ENCODE measurements at places on chromosomes 6 and 20.

DNA sequence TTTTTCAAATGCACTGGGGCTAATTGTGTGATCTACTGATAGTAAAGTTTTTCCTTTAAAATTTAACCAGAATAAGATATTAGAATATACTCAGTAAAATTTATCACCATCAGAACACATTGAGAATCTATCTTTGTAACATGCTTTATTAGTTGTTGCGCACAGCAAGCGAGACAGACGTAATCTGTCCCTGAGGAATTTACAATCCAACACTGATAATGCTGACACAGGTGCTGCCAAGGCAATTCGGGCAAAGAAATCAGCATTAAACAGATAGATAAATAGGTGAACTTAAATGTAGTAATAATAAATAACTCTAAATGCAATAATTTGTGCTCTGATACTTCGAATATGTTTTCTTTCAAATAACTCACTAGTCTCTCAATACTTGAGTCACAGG is 607.2 kb downstream of the HTR1B start:
- no peak for DNase-seq

DNA sequence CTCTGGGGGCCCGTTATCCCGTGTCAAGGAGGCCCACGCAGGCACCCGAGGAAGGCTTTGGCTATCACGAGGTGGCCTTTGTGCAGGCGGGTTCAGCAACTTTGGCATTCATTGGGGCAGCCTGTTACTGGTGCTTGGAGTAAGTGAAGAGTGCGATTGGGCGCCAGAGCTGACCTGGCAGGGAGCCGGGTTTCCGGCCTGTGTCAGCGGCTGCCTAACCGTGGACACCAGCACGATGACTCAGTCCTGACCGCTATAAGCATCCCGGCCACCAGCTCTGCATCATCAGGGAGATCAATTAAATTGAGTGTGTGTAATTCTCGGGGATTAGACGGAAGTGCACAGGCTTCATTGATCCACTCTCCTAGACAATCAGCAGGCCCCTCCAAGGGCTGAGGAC is 45.9 kb downstream of the CDH4 start:
- no peak for DNase-seq

DNA sequence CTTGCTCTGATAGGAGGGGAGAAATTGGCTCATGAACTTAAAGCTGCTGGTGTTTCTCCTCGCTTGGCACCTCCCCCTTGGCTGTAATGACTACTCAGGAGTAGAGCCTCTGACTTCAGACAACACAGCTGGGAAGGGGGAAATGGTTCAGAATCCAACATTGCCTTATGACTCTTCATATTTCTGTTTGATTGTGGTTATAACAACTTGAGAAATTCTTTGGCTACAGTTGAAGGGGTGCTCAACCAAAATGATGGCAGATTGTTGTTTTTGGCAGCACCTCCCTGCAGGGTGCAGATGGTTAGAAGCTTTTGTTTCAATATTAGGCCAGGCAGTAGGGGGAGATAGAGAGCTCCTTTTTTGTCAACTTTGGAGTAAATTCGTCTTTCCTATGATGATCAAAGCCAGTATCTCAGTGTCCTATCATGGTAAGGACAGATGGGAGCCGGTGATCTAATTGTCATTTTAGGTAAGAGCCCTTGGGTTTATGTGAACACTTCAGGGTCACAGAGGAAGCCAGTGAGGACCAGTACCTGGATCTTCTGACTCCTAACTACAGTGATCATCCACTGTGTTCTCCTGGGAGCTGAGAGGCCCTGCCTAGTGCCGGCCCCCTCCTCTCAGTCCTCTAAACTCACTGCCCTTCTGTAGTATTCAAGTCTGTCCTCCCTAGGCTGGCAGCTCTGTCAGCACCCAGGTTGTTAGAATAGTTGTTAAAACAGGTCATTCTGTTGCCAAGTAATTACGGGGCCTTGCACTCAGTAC is 39.9 kb downstream of the RPRD1B start:
- DNase-seq = no peak

DNA sequence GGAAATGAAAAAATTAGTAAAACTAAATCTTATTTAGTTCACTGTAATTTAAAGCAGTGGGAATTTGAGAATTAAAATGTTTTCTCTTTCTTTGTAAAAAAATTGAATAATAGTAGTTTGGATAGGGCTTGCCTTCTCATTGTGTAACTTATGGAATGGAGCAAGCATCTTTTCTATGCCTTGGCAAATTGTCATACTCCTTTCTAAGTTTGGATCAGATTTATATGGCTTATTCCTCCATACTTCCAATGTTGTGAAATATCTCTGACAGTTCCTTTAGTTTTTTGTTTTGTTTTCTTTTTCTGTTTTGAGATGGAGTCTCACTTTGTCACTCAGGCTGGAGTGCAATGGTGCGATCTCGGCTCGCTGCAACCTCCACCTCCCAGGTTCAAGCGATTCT is 176.4 kb downstream of the SAMD5 start:
- no peak for DNase-seq

DNA sequence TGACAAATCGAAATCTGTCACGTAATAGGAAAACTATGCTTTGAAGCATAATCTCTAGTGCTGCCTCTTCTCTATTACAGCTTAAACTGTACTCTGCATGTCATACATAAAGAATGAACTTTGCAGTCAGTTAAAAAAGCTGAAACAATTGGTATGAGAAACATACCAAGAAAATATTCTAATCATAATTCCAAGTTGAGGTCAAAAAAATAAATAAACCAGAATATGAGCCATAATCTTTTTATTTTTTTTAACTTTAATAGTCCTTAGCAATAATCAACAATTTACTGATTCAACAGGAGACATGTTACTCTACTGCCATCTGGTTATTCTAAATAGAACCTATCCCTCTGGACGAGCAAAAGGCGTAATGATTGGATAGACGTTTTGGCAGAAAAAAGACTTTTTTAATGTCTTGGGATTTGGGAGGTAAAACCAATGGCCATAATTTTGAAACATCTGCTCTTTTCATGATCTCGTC is 224.4 kb upstream of the FLRT3 start:
- DNase-seq = no peak

GRCh38 chr20:16368645-16369292 is 204.5 kb downstream of the KIF16B start:
- DNase-seq = no peak

- no peak for DNase-seq
Observed at GRCh38 chr6:113879186-113880096, 22.3 kb downstream of the MARCKS start.

- DNase-seq = no peak
Observed at GRCh38 chr20:20796766-20797440, 84.5 kb upstream of the RALGAPA2 start.

DNA sequence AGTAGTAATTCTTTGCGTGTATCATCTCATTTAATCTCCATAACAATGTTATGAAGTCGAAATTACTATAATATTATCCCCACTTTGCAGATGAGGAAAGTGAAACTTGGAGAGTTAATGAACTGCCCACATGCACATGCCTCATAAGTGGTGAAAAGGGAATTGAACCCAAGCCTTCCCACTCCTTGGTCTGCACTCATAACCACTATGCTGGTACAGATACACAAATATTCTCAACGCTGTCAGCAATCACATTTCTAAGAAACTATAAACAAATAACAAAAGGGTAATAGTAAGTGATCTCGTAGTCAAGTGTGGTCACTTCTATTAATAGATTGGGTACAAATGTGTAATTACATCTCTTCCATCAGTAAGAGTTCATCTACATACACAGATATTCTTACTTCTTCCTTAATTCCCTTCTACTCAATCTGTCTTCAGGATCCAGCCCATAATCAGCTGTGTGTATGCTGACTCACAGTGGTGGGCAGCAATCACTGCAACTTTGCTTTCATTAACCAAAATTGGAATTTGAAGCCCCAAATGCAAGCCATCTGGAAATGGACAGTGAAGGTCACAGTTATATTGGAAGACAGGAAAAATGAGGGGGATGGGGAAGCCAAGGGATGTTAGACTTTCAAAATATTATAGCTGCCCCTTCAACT is 6.6 kb downstream of the PRSS35 start:
- DNase-seq = no peak

- DNase-seq = no peak
Observed at GRCh38 chr6:74356391-74356790, 660.4 kb downstream of the CD109 start.

GRCh38 chr6:57276946-57277345 is 40.5 kb upstream of the PRIM2 start:
- no peak for DNase-seq

DNA sequence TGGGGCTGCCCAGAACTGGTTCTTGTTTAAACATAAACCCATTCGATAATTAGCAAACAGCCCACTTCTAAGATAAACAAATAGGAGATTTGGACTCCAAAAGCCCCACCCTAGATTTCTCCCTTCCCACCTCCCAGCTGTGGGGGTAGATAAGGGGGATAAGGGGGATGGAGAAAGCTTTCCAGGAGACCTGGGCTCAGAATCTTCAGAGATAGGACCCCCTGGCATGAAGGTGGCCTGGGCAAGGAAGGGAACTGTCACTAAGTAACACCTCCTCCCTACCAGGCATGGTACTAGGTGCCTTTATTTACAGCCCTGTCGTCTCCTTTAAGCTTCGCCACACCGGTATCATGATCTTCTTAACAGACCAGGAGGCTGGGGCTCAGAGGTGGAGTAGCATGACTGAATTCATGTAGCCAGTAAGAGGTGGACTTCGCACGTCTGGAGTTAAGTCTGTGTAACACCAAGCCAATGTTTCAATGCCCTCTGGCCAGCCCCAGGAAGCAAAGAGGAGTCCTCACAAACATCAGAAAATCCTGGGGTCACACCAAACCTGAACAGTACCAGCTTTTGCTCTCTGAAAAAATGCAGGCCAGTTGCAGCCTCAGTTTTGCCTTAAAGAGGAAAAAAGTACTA is 4.6 kb downstream of the SDC4 start:
- DNase-seq = no peak

DNA sequence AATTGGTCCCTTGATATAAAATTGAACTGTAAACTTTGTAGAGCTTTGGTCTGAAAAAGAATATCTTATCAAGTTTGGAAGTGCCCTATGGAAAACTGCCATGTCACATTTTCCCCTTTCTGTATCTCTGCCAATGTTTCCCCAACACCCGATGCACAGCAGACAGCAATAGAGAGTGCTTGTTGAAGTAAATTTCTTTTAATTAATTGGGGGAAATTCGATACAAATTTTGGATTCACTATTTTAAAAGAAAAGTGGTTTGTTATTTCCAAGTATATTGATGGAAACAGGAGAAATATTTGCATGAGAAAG is 208.1 kb downstream of the OGFRL1 start:
- no peak for DNase-seq

GRCh38 chr20:18928626-18929025 is 115.0 kb downstream of the SCP2D1 start:
- no peak for DNase-seq

GRCh38 chr20:60352596-60352995 is 394.4 kb downstream of the CDH26 start:
- DNase-seq = no peak

DNA sequence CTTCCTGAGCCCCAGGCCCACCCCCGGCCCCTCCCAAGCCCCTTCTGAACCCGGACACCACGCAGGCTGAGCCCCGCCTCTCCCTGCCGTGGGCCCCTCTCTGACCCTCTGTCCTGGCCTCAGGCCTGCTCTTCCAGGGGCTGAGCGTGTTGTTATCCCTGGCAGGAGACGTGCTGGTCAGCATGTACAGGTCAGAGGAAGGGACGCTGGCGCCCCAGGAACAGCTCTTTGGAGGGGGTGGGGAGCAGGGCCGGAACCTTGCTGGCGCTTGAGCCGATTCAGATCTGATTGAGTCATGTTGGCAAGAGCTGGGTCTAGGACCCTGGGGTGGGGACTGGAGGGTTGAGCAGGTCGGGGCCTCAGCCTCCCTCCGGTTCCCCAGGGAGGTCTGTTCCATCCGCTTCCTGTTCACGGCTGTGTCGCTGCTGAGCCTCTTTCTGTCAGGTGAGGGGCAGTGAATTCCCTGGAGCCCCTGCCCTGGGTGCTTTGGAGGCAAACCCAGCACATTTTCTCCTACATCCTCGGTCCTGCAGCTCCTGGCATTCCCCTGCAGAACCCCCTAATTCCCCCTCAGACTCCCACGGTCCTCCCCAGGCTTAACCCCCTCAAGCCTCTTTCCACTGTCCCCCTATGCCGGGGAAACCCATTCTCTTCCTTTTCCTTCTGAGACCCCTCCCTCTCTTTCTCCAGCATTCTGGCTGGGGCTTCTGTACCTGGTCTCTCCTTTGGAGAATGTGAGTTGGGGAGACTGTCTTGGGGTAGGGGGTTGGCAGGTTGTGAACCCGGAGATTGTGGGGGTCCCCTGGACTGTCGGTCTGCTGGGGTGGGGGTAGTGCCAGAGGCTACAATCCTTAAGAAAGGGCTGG is 2.0 kb downstream of the SPAG4 start:
- peak; percentile 18 for DNase-seq

- no peak for DNase-seq
Observed at GRCh38 chr20:8062756-8063155, 43.2 kb upstream of the TMX4 start.

- DNase-seq = no peak
Observed at GRCh38 chr6:163533443-163533842, 118.9 kb downstream of the QKI start.

DNA sequence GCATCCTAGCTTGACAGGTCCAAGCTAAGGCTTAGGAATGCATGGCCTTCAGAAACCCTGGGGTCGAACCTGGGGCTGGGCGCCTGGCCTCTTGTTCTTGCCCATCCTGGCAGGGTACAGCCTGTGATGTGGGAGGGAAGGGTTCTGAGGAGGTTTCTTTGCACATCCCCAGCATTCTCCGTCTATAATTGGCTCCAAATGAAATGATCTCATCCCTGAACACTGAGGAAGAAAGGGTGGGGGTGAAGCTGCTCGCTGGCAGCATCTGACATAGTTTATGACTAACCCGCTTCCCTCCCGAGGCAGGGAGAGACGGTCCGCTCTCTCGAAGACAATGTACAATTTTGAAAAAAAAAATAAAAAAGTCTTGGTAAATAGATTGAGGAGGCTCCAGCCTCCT is 67.1 kb upstream of the ZNFX1 start:
- DNase-seq = no peak

DNA sequence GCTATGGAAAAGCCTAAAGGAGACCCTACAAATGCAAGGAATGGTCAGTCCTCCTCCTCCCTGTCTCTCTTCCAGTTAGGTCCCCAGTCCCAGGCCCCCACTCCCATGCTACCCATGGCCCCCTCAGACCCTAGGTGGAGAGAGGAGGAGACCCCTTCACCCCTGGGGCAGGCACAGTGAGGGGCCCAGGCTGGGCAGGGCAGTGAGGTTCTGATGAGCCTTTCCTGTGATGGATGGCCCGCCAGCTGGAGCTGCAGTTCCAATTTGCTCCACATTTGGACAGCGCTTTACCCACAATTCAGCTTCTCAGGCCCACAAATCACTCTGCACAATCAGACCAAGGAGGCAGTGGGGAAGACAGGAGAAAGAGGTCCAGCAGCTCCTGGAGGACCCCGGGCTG is 37.3 kb upstream of the MLN start:
- no peak for DNase-seq

- DNase-seq = no peak
Observed at GRCh38 chr6:51273228-51273961, 454.7 kb downstream of the TFAP2B start.

Data from T-helper 17 cell (primary cell).